GM23338 (cell line): ENCODE measurements at places on chromosomes 3 and 15. TPM values are rescaled to one million over a fixed set of nuclear protein-coding genes. Genes with fewer than 3 reads are reported as not detected.
A peak's percentile ranks its signal among the peaks of the same experiment; 100 is the strongest.

DNA sequence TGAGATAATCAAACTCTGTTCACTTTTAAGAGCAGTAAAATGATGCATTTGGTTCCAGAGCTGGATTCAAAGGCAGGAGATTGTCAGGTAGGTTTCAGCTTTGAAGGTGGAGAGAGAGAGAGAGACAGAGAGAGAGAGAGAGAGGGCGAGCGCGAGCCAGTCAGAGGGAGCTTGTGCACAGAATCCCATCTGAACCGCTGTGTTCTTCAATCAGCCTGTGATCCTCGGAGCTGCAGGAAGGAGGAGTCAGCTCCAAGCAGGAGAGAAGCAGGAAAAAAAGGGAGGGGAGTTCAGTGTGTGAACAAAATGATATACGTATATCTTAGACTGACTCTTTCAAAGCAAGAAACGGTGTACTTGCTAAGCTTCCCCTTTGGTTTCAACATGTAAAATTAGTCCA is at the start of gene GPR149:
GPR149 (minus strand) TSS at position 177 of the 400 bp plus-strand sequence. CDS start 575 bp downstream, outside the sequence.
- peak; percentile 56 for DNase-seq

DNA sequence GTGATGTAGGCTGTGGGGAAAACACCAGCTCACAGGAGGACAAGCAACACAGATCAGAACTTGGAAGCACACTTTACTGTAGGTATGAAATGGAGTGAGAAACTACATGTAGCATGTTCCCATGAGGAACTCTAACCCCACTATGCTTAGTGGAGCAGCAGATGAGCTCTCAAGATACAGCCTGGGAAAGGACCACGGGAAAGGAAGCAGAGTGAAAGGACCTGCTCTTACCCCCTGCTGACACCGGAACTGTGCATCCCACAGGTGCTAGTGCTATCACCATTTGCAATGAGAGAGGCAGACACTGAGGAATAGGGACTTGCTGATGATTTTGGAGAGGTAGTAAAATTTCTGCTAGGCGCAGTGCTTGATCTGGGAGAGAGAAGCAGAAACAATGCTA is 28.6 kb downstream of the USP4 start:
- peak; percentile 31 for DNase-seq

- DNase-seq: peak; percentile 70
Observed at GRCh38 chr3:160133757-160134156, 91.5 kb upstream of the C3orf80 start.

DNA sequence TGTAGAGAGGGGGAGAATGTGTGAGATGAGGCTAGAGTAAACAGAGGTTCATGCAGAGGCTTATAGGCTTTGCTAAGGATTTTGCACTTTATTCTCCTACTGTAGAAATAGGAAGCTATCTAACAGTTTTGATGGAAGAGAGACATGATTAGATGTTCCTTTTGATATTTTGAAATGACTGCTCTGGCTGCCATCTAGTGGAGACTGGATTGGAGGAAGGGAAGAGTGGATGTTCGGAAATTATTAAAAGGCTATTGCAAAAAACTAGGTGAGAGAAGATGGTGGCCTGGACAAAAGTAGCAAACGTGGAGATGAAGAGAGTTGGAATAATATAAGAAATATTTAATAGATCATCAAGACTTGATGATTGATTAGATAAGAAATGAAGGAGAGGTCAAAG is 42.2 kb downstream of the SYN2 start:
- peak; percentile 33 for DNase-seq

GRCh38 chr15:92524161-92524560 is 130.5 kb downstream of the ST8SIA2 start:
- no peak for DNase-seq

GRCh38 chr3:100076731-100077529 is 37.4 kb downstream of the FILIP1L start:
- no peak for DNase-seq

Gene NAA80
- polyA plus RNA-seq: 11.2 and 12.1 TPM in 2 replicates

GRCh38 chr3:162370141-162370540 is 873.5 kb downstream of the OTOL1 start:
- DNase-seq: peak; percentile 6

Gene CHRM5
- polyA plus RNA-seq: not detected in 2 replicates

Gene CPB1
- polyA plus RNA-seq: not detected in 2 replicates

- DNase-seq: peak; percentile 78
Observed at GRCh38 chr15:66251790-66252684, 1.5 kb downstream of the MEGF11 start.

DNA sequence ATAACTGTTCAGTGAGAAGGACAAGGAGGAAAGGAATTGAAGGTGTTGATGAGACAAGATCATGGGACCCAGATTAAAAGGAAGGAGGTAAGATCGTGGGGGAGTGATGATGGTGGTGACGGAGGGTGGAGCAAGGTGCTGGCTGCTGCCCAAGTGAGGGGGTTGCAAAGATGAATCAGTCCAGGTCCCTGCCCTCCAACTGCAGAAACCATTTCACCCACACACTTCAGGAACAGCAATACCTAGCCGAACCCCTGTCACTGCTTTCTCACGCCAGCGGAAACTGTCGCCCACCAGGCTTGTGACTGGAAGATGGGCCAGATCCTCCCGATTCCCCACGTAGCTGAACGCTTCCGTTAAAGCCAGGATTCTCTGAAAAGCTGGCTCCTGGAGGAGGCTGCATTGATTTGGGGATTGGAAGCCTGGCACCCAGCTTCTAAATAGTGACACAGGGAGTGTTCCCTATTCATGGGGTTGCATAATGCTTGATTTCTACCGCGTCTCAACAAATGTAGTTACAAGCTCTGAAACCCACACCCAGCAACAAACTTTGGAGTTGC is 3.2 kb upstream of the LSG1 start:
- no peak for DNase-seq

- DNase-seq: no peak
Observed at GRCh38 chr15:99963096-99963825, 230.0 kb upstream of the LYSMD4 start.

- no peak for DNase-seq
Observed at GRCh38 chr3:72034986-72035385, 250.0 kb upstream of the PROK2 start.

Gene MCTP2
- 1.7 and 1.8 TPM in 2 replicates for polyA plus RNA-seq

DNA sequence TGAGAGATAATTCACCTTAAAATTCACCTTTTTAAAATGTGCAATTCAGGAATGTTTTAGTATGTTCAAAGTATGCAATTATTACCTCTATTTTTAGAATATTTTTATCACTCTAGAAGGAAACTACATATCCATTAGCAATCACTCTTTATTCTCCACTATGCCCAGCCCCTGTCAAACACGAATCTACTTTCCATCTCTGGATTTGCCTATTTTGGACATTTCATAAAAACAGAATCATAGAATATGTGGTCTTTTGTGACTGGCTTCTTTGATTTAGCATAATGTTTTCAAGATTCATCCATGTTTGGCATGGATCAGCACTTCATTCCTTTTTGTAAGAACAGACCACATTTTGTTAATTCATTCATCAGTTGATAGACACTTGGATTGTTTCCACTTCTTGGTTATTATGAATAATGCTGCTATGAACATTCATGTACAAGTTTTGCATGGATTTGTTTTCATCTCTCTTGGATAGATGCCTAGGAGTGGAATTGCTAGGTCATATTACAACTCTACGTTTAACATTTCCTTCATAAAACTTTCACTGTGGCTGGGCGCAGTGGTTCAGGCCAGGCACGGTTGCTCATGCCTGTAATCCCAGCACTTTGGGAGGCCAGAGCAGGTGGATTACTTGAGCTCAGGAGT is 12.7 kb downstream of the HMCES start:
- no peak for DNase-seq

DNA sequence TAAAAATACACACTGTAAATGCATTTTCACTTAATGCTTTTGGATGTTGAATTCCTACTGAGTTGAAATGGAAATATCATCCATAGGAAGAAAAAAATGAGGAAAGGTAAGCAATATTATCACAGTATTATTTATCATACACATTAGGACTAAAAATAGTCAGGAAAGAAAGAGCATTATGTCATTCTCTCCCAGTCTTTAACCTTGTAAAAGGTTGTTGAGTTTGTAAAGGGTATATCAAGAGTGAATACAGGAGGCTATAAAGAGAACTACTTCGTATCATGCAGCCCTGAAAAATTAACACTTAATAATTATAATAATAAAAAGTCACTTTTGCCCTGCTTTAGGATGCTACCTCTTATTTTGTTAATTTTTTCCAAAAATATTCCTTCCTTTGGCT is 395.8 kb downstream of the FOXP1 start:
- DNase-seq: no peak

Gene PLA2G4E
- not detected in 2 replicates for polyA plus RNA-seq

DNA sequence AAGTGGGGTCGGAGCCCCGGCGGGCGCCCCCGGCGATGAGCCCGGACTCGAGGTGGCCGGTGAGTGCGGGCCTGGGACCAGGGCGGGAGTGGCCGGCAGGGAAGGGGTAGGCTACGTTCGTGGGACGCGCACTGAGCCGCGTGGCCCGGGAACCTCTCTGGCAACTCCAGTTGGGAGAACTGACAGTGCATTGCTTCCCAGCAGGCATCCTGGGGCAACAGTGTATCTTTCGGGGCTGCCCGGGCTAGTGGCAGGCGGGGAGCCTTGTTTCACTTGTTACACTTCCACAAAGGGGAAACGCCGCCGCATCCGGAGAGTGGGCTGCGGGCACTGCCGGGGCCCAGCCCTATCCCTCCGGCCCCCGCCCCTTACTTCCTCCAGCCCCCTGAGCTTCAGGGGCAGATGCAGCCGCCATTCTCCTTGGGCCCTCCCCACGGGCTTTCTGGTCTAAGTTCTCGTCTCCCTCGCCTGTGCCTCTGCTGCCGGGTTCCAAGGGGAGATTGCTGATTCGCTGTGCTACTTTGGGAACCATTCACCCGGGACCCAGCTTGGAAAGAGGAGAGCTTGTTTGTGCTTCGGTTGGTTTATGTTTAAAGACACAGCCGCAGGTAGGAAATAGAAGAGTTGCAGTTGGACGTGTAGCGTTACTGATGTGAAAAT is 675 bp downstream of the BRPF1 start:
- peak; percentile 44 for DNase-seq

DNA sequence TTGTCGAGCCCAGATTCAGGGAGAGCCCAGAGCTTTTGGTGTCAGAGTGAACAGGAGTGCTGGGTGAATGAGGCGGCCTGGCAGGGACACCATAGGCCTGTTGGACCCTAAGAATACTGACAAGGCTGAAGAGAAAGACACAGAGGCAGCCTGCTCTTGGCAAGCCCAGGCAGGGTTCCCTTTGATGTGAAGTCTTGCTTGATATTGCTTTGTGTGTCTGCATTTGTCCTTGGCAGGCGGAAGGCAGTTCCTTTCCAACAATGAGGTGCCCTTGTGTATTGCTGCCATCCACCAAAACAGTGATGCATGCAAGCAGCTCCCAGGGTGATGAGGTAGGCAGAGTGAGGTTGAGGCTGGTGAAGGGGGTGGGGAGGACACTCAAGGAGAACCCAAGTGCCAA is 152.7 kb upstream of the TSC22D2 start:
- no peak for DNase-seq

DNA sequence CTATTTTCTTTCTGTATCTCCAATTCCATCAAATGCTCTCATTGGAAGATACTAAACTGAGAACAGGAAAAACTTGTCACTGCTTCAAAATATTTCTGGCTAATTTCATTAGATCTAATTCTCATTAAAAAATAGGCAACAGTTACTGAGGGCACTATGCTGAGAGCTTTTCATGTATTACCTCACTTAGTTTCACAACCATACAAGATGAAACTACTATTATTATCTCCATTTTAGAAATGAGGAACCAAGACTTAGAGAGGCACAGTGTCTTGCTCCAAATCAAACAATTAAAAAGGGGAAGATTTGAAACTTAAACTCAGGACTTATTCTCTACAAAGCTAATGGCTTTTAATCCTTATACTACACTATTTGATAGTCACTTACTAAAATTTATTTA is 7.2 kb upstream of the OTOL1 start:
- DNase-seq: no peak

- DNase-seq: peak; percentile 8
Observed at GRCh38 chr15:45548753-45549520, 26.4 kb upstream of the SLC30A4 start.

- no peak for DNase-seq
Observed at GRCh38 chr3:47314056-47314764, 31.5 kb downstream of the KLHL18 start.

Gene LRRC31
- polyA plus RNA-seq: not detected in 2 replicates

Gene BFSP2
- not detected in 2 replicates for polyA plus RNA-seq

DNA sequence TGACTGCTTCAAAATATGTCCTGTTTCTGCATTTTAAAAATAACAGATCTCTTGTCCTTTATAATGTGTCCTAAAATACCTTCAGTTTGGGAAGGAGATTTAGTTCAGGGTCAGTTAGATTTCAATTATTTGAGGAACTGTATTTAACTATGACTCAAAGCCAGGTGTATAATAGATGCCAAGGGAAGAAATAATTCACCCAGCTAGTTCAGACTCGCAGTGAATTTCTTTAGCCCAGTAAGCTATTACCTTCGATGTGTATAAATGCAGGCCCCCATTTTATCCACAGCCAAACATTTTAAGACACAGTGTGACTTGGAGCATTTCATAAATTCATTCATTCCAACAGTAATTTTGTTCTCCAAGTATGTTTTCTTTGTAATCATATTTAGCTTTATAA is 458.0 kb downstream of the ZNF385D start:
- no peak for DNase-seq

Gene PLXNB1
- 49.0 and 49.3 TPM in 2 replicates for polyA plus RNA-seq

DNA sequence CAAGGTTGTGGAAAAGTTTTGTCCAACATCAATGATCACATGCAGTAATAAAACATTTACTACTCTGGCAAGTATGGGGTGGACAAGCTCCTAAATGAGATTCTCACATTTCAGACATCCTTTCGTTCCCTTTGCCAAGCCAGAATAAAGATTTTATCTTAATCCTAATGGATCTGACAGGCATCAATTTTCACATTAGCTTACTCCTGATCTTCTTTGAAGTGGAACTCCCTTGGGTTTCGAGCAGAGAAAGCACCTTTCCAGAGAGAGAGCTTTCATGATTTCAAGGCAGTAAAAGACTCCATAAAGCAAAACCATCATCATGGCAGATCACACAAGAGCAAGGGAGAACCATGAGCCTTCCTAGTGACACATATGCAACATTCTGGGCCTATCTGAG is 27.3 kb upstream of the EID1 start:
- DNase-seq: no peak

GRCh38 chr15:89325039-89325803 is 9.4 kb downstream of the POLG start:
- no peak for DNase-seq

DNA sequence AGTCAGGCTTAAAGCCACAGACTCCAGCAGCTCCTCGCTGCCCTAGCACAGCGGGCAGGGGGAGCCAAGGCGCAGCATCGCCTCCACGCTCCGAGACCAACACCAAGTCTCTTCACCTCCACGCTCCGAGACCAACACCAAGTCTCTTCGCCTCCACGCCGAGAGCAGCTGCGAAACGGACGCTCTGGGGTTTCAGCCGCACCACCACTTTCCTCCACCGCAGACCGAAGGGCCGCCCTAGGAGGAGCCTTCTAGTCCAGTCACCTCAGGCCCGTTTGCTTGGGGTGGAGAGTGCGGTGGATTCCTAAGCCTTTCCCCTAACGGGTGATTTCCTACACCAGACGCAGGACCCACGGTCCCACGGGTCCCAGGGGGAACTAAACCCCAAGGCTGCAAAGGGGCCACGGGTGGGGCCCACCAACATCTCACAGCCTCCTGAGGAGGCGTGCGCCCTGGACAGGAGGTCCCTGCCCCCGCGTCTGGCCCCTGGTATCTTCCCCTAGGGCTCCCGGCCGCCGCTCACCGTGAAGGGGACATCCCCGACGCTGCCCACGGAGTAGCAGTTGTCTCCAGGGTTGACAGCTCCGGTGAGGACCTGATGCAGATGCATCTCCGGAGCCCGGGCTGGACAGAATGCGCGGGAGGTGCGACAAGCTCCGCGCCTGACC is 501 bp downstream of the DMXL2 start:
- peak; percentile 61 for DNase-seq

GRCh38 chr3:181176601-181177000 is 187.1 kb upstream of the DNAJC19 start:
- peak; percentile 70 for DNase-seq
